ENCODE measurements at places on chromosomes 1 and 21.

- DNase-seq, result no peak
These were observed 6.6 kb upstream of the TMEM51 start for GRCh38 chr1:15146971-15147376.

DNA sequence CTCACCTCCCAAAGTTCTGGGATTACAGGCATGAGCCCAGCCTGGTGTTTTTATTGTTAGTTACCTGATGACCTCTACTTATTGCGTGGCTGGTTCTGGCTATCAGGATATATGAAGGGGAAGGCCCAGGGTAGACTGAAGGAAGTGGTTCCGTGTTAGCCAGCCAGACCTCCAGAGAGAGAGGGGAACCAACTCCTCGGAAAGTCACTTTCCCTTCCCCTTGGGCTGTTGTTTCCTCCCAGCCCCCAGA is 2.5 kb upstream of the RCSD1 start:
- DNase-seq, result no peak

DNA sequence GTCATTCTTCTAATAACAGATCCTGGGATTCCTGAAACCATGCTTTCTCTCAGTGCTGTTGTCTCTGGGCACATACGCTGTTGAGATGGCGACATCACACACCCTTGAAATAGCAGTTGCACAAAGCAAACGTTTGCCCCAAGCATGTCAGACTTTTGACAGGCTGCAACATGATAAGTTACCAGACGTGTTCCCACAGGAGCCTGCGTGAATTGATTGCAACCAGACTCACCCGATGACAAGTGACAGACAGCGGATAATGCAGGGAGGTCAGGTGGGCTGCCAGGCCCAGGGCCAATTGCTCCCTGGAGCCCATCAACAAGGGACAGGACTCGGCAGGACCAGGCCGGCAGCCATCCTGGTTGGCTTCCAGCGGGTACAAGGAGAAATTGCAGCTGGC is 310.9 kb downstream of the SIPA1L2 start:
- DNase-seq, result no peak

- DNase-seq, result no peak
These were observed 472.7 kb downstream of the PLPP3 start for GRCh38 chr1:56106531-56107274.

GRCh38 chr1:67434491-67434890 is 4.3 kb upstream of the SERBP1 start:
- DNase-seq, result no peak

DNA sequence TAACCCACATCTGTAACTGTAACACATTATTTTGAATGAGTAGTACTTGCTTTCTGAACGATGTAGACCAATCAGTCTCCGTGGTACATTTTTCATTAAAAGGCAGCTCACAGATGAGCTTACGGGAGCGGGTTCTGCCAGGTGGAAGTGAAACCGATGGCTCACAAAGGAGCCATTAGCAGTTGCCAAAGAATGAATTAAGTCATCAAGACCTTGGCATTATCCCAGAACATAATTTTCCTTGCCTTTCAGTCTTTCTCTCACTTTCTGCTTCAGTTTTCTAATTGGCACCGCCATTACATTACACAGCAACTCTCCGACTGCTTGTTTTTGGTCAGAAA is 33.5 kb upstream of the UTS2 start:
- no peak for DNase-seq
